ENCODE measurements at places on chromosomes 1 and 21.

DNA sequence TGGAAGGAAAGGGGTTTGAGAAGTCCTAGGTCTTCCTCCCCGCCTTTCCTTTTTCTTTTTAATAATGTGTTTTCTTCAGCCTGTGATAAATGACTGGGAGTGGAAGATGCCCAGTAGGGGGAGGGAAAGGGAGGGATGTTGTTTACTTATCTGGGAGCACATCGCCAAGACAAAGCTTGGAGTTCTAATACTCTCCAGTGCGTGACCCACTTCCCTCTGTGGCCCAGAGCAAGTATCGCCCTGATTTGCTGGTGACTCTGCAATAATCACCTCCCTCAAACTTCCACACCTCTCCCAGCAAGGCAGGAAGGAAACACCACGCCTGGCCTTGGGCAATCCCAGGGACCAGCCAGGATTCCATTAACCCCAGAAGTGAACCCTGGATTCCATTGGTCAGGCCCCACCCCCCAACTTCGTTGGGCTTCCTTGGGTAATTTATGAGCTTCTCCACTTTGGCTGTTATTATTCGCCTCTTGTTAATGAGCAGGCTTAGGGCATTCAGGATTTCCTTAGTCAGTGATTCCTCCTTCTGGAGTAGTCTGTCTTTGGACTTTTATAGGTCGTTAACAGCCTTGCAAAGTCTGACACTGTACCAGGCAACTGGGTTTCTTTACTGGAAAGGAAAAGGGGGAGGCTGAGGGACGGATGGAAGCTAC is 24.3 kb upstream of the GRHL3 start:
- DNase-seq = no peak

- DNase-seq = no peak
Observed at GRCh38 chr1:88060750-88061491, 623.2 kb upstream of the PKN2 start.

GRCh38 chr1:215406927-215407326 is 160.2 kb upstream of the KCTD3 start:
- DNase-seq = no peak

DNA sequence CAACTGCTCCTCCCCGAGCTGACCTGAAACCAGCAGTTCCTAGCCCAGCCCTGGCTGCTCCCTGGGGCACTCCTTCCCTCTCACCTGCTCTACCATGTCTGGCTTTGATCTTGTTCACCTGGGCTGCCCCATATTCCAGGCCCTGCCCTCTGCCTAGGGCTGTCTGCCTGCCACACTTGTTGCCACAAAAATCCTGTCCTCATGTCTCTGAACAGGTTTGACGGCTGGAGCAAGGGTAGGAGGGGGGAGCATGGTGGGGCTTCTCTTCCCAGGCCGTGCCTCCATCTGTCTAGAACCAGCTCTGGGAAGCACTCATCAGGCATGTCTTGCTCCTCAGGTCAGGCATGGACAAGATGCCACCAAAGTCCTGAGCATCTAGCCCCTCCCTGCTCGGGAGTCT is 44.3 kb upstream of the WNT2B start:
- DNase-seq = no peak

GRCh38 chr1:4600615-4601460 is 53.6 kb upstream of the AJAP1 start:
- DNase-seq = no peak

GRCh38 chr1:152111515-152111968 is 3.7 kb downstream of the TCHH start:
- no peak for DNase-seq

- DNase-seq = no peak
Observed at GRCh38 chr1:32536117-32536516, 3.1 kb upstream of the ZBTB8A start.

DNA sequence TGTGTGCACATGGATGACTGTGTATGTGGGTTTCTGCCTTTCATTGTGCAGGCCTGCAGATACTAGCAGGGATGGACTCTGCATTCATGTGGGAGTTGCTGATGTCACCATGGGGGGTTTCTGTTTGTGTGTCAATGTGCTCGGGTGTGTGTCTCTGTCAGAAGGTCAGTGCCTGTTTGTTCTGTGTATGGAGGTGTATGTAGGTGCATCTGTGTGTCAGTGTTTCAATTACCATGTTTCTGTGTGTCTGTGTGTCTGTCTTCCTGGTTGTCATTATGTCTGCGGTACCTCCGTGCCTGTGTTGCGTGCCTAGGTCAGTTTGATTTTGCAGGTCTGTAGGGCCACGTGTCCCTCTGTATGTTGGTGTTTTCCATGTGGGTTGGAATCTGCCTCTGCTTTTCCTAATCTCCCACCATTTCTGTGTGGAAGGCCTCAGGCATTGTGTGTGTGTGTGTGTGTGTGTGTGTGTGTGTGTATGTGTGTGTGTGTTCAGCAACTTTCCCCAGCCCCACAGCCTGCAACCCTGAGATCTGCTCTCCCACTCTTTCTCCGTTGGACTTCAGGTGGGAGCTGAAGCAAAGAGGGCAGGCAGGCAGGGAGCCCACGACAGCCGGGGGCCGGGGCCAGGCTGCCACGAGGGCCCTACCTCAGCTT is 36.7 kb upstream of the WASF2 start:
- no peak for DNase-seq

DNA sequence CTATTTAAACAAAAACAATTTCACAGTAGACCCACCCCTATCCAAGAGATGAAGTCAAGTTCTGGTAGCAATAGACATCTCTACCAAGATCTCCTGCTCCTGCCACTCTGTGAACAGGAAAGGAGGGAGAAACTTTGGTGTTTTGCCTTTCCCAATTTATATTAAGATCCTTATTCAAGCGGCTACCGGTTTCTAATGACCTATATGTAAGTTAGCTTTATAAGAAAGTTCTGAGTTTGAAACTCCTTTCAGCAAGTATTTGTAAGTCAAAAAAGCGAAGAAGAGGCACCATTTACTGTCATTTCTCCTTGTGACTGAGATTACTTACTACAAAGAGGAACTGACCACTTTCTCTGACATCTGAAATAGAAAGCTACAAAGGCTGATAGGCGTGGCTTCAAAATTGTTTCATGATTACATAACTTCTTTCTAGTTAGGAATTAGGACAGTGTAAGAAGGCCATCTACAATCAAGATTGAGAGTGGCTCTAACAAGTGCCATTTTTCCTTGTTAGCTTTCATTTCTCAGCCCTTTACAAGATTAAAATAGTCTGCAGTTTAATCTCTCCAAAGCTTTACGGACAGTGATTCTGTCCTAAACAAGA is at the start of gene MNDA:
MNDA (plus strand) TSS at position 448 of the 604 bp plus-strand sequence. CDS start 10,803 bp downstream, outside the sequence.
- no peak for DNase-seq

DNA sequence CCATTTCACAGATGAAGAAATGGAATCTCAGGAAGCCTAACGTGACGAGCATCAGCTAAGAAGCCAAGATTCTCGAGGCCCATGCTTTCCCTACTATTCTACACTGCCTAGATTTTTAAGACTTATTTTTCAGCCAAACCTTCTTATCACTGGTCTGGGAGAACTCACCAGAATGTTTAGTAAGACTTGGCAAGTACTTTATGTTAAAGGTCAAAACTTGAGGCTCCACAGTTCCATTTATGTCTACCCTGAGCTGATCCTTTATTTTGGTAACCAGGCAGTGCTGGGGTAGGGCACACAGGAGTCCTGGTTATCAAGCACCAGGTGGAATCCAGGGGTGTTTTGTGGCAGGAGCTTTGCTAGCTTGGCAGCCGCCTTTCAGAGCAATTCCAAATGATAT is 16.8 kb downstream of the PLXNA2 start:
- no peak for DNase-seq

Measured in CD4-positive, alpha-beta T cell treated with Interferon gamma for 1 hour (primary cell).